ENCODE measurements at places on chromosomes 3 and 15.

- DNase-seq: no peak
Measured at GRCh38 chr15:50330921-50331320, 24.1 kb downstream of the GABPB1 start.

GRCh38 chr15:45666119-45666875, 31.5 kb downstream of the SQOR start:
- no peak for DNase-seq

DNA sequence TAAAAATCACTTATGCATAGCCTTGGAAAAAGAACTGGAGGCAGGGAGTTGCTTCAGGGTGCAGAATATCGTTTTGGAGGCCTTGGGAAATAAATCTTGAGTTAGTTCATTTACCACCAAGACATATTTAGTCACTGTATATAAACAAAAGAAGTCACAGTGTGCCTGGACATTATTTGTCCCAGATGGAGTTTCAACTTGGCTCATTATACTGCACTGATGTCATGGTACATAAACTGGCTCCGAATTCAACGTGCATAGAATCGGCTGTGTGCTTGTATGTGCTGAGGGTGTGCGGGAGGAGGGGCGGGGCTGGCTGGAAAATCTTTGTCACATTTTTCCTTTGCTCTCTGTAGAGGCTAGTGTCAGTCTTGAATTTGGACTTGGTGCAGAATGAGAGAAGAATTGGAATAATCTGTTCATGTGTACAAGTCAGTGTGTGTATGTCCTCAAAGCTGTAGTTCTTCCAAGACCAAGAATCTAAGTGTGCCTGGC, 86.6 kb downstream of the FNDC3B start:
- DNase-seq: no peak

DNA sequence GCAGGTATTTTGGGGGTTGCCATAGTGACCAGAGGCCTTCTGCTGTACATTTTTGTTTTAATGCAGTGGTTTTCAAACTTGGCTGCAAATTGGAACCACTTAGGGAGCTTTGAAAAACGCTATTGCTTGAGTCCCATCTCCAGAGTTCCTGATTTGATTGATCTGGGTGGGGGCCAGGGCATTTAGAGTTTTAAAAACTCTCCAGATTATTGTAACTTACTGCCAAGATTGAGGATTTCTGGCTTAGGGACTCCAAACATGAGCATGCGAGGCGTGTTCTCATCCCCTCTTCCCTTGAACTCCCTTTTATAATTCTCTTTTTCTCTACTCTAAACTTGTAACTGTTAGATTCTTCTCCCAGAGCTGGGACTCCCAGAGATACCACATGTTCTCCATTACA, 340.8 kb upstream of the SUCLG2 start:
- DNase-seq: no peak

GRCh38 chr3:20097015-20097414, 56.8 kb downstream of the KAT2B start:
- no peak for DNase-seq

DNA sequence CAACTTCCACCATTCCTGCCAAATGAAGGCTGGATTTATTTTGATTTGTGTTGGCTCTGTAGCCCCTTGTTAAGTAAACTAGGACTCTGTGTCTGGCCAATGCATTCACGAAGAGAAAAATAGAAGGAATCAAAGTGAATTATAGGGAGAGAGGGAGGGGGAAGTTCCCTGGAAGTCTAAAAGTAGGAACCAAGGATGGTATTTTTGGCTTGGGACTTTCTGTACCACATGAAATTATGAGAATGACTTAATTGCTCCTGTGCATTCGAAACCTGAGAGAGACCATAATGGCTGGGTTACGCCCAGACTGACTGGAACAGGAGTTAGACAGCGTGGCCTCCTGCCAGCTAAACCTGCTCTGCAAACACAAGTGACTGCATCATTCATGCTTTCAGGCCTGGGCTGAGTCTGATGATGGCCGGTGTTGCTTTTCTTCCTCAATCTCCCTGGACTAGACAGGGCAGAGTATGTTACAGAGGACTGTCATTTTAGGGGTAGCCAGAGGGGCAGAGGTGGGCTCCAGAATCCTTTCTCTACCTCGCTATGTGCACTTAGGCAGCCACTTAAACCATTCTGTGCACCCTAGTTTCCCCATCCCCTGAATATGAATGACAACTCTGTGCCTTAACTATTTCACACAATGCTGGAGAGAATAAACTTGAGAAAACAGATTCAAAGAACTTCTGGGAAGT, 58.9 kb downstream of the MYO1E start:
- no peak for DNase-seq

- no peak for DNase-seq
Measured at GRCh38 chr3:159432682-159433340, 555.8 kb upstream of the IL12A start.

- DNase-seq: no peak
Measured at GRCh38 chr3:63705092-63705645, 52.7 kb downstream of the SNTN start.

GRCh38 chr3:56929809-56930615, 128.3 kb upstream of the ARHGEF3 start:
- DNase-seq: no peak

GRCh38 chr15:97903971-97904572, 56.4 kb upstream of the ARRDC4 start:
- DNase-seq: no peak

GRCh38 chr15:31228980-31229826, 97.4 kb upstream of the KLF13 start:
- DNase-seq: no peak

GRCh38 chr3:77699125-77699691, 659.3 kb downstream of the ROBO2 start:
- no peak for DNase-seq

DNA sequence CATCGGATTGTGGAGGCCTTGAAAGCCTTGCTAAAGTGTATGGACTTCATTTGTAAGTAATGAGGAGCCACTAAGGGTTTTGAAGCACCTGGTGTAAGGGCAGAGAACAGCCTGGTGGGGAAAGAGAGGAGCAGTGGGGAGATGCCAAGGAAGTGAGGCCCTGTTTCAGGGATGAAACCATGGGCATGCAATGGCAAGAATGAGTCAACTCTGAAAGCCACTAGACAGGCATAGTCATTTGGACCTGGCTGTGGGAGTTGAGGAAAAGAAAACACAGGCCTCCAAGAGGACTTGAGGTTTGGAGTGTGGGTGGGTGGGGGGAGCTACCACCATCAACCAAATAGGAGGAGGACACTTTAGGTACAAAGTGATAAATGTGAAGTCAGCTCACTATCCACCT, 7.6 kb downstream of the XCR1 start:
- DNase-seq: no peak

GRCh38 chr15:67105065-67105951, 39.9 kb downstream of the SMAD3 start:
- no peak for DNase-seq

- peak; percentile 68 for DNase-seq
Measured at GRCh38 chr3:122680475-122681283, at the start of gene PARP14. PARP14 (plus strand) TSS chr3:122680839; CDS start chr3:122680884, 45 bp downstream.

DNA sequence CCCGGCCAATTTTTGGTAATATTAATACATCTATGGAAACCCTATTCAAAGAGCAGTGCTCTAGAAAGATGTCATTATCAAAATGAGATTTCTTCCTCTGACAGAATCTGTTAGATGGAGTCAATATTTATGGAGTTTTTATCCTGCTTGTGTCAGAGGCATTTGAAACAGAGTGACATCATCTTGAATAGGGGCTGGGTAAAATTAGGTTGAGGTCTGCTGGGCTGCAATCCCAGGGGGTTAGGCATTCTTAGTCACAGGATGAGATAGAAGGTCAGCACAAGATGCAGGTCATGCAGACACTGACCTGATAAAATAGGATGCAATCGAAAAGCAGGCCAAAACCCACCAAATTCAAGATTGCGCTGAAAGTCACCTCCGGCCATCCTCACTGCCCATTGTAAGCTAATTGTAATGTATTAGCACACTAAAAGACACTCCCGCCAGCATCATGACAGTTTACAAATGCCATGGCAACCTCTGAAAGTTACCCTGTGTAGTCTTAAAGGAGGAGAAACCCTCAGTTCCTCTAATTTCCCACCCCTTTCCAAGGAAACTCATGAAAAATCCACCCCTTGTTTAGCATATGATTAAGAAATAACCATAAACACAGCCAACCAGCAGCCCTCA, 27.3 kb upstream of the CCDC50 start:
- DNase-seq: no peak

- no peak for DNase-seq
Measured at GRCh38 chr3:44420676-44421075, 56.8 kb downstream of the ZNF445 start.

DNA sequence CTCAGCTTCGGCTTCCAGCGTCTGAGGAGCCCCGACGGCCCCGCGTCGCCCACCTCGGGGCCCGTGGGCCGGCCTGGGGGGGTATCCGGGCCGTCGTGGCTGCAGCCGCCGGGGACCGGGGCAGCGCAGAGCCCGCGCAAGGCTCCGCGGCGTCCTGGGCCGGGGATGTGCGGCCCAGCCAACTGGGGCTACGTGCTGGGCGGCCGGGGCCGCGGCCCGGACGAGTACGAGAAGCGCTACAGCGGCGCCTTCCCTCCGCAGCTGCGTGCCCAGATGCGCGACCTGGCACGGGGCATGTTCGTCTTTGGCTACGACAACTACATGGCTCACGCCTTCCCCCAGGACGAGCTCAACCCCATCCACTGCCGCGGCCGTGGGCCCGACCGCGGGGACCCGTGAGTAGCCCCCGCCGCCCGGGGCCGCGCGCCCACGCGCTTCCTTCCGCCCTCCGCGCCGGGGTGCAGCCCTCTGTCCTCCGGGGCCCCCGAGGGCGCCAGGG, 462 bp downstream of the EDEM1 start:
- DNase-seq: no peak
